ENCODE measurements at places on chromosomes 7 and 10.

- H3K4me3 ChIP-seq: no peak overlapping the region
- H3K36me3 ChIP-seq: no peaks in the 10 kb centered on the region
- no peak for DNase-seq
- peaks cover 3% of the 10 kb centered on the region for H3K4me1 ChIP-seq
Measured at GRCh38 chr10:89201345-89202032, 5.6 kb downstream of the CH25H start.

- H3K36me3 ChIP-seq: no peaks in the 10 kb centered on the region
- H3K4me3 ChIP-seq: no peak overlapping the region
- H3K4me1 ChIP-seq: peaks cover 5% of the 10 kb centered on the region
- H3K27ac ChIP-seq: no peak overlapping the region
- no peak for DNase-seq
Measured at GRCh38 chr7:30880125-30880720, 31.4 kb upstream of the AQP1 start.

DNA sequence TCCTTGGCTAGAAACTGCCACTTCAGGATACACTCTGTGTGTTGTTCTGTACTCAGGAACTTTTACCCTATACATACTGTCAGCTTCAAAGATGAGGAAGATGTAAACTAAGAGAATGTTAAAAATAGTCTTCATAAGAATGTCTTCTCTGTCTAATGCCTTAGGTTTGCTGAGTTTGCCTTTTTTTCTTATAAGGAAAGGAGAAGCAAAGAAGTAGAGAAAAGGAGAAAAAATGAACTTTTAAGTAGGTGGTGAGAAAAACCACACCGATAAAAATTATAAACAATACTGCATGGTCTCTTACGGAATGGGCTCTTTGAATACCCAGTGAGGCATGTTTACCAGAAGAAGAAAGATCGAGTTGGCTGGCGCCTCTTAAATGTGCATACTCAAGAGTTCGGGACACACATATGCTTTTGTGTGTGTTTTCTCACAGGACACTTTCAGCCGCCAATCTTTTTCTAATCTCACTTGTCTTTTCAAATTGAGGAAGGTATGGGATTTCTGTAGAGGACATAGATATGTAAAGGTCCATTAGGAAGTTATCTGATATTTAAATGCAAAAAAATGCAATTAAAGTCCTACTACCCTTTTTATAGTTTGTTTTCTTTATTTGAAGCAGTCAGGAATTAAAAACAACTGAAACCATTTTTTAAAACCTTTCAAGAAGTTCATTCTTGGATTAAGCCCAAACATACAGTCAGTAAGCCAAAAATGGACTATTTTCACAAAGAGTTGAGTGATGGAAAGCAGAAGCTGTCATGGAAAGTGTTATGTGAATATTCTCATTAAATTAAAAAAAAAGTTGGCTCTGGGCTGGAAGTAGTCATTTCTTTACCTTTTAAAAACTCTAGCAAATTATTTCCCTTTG is 100.6 kb upstream of the MDFIC start:
- peaks cover 9% of the 10 kb centered on the region for H3K27me3 ChIP-seq
- H3K4me1 ChIP-seq: no peaks in the 10 kb centered on the region
- DNase-seq: no peak

DNA sequence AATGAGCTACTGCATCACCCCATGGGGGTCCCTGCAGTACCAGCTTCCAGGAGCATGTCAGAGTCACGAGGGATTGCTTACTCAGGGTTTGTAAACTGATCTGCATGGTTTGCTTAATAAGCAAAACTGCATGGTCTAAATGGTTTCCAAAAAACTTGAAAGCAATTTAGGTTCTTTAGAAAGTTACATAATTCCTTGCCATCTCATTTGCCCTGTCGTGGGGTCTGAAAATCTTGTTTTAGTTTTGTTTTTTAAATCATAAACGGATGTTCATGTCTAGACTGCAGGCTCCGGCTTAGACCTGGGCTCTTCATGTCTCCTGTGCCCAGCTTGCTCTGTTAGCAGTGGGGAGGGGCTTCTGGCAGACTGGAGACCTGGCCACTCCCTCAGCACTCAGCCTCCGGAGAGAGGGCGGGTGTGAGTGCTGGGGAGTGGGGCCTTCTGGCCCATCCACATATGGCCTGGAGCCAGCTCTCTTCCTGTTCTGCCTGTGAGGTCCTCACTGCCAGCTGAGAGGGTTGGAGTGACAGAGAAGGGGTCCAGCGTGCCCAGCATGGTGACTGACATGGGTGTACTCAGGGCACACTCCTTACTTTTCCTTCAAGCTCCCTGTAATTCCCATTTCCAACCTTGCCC is 17.5 kb downstream of the PRF1 start:
- no peak overlapping the region for H3K4me3 ChIP-seq
- no peaks in the 10 kb centered on the region for H3K4me1 ChIP-seq
- DNase-seq: no peak

- no peak overlapping the region for H3K27ac ChIP-seq
- no peaks in the 10 kb centered on the region for H3K4me1 ChIP-seq
- H3K36me3 ChIP-seq: no peaks in the 10 kb centered on the region
- DNase-seq: no peak
- H3K4me3 ChIP-seq: no peak overlapping the region
Measured at GRCh38 chr10:55160655-55161283, 359.7 kb upstream of the PCDH15 start.

DNA sequence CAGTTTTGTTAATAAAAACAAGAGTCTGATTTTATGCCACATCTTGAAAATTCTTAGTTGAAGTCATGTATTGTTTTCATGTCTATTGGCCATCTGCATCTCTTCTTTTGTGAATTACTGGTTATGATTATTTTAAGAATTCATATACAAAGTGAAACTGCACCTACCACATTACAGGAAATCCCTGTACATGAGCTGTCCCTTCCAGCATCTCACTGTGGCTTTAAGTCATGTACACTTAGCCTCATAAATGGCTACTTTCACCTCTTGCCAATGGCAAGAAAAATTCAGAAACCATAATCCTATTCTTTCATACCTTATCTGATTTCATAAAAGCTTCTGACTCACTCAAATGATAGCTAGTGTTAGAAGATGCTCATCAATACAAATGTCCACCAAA is 48.6 kb downstream of the CRTAC1 start:
- H3K27ac ChIP-seq: no peak overlapping the region
- H3K36me3 ChIP-seq: no peaks in the 10 kb centered on the region
- H3K4me1 ChIP-seq: no peaks in the 10 kb centered on the region
- no peak for DNase-seq

GRCh38 chr7:66522518-66522917 is 106.2 kb upstream of the KCTD7 start:
- no peak overlapping the region for H3K4me3 ChIP-seq
- DNase-seq: no peak
- no peaks in the 10 kb centered on the region for H3K36me3 ChIP-seq
- H3K4me1 ChIP-seq: peaks cover 9% of the 10 kb centered on the region
- H3K27me3 ChIP-seq: no peaks in the 10 kb centered on the region
